ENCODE measurements at places on chromosomes 11 and 22. TPM values are rescaled to one million over a fixed set of nuclear protein-coding genes. Genes with fewer than 3 reads are reported as not detected.

ATM gene
- total RNA-seq = 128 TPM

SLC22A8 gene
- not detected for total RNA-seq

MLC1 gene
- total RNA-seq = not detected

FAT3 gene
- total RNA-seq = 0.66 TPM

LBHD1 gene
- 4.9 TPM for total RNA-seq

GRCh38 chr22:46517255-46517761, 20.1 kb downstream of the CELSR1 start:
- H3K4me3 ChIP-seq = no peak overlapping the region
- no peaks in the 10 kb centered on the region for H3K36me3 ChIP-seq
- H3K27me3 ChIP-seq = no peaks in the 10 kb centered on the region
- no peak for DNase-seq
- H3K4me1 ChIP-seq = no peaks in the 10 kb centered on the region
- no peak overlapping the region for H3K27ac ChIP-seq

DNA sequence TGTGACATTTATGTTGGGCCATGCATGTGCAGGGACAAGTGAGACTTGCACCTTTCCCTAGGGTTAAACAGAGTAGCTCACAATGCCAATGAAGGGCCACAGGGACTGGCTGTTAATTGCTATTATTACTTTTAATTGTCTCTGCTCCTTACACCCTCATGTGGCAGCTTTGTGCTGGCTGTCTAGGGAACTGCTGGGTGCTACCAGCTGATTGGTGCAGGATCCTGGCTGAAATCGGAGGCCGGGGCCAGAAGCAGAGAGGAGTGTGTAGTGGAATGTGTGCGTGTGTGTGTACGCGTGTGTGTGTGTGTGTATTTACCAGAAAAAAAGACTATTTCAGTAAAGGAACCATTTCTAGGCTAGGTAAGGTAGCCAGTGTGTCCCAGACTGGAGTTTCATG, 302.5 kb downstream of the CTTN start:
- H3K36me3 ChIP-seq = no peaks in the 10 kb centered on the region
- no peak overlapping the region for H3K4me3 ChIP-seq
- H3K27me3 ChIP-seq = no peaks in the 10 kb centered on the region
- H3K4me1 ChIP-seq = peaks cover 23% of the 10 kb centered on the region
- DNase-seq = no peak
- no peak overlapping the region for H3K27ac ChIP-seq

GRCh38 chr11:93238956-93239355, 41.2 kb upstream of the SLC36A4 start:
- H3K4me3 ChIP-seq = no peak overlapping the region
- no peak for DNase-seq
- no peaks in the 10 kb centered on the region for H3K27me3 ChIP-seq
- H3K4me1 ChIP-seq = peaks cover 14% of the 10 kb centered on the region
- no peaks in the 10 kb centered on the region for H3K36me3 ChIP-seq

DNA sequence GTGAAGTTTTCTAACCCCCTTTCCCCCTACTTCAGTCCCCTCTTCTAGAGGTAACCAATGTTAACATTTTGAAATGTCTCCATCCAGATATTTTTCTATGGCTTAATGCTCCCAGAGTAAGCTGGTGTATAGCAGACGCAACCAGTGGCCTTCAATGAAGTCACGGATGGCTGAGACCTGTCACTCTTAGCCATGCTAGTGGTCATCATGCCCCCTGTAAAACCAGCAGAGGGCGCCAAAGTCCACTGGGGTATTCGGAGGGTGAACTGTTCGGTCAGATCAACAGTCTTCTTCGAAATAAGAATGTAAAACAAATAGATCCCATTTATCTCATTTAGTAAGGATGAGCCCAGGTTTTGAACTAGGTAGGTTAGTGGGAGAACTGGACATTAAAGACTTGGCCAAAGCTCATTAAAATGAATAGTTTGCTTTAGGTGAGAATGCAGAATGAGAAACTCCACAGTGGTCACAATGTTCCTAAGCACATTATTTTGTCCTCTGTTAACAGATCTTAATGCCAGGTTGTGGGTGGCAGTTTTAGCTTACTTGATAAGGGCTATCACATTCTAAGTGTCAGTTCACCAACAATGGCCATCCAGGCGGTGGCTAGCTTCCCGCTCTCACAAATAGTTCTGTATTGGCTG, 8.6 kb upstream of the MMP8 start:
- no peaks in the 10 kb centered on the region for H3K36me3 ChIP-seq
- no peaks in the 10 kb centered on the region for H3K4me1 ChIP-seq
- no peak overlapping the region for H3K4me3 ChIP-seq
- no peak overlapping the region for H3K27ac ChIP-seq
- H3K27me3 ChIP-seq = no peaks in the 10 kb centered on the region
- peak; percentile 67 for DNase-seq

All from body of pancreas (tissue), 4 donors.